ENCODE measurements at places on chromosomes 2 and 18.
A peak's percentile ranks its signal among the peaks of the same experiment; 100 is the strongest.

- DNase-seq: no peak
Measured at GRCh38 chr2:23484275-23484674, 99.3 kb downstream of the KLHL29 start.

DNA sequence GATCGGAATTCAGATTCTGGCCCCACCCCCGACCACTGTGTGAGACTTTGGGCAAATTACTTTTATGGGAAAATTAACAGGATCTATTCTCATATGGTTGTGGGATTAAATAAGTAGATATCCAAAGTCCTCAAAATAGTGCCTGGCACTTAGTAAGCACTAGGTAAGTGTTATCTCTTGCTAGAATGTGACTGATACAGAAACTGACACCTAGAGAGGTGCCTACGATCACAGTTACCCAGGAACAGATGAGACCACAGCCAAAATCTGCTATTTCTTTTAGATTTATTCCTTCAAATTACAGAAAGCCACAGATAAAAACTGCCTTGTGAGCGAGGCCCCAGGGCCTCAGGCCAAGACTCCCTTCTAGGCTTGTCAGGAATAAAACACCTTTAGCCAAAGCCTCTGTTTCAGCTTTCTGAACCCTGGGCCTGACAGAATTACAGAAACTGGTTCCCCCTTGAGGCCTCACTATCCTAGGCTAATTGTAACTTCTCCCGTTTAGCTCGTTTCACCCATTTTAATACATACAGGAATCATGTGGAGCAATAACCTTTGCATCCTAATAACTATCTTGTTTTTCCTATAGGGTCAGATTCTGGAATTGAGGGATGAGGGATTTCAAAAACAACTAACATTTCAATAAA lies 22.3 kb upstream of the CHMP1B start:
- no peak for DNase-seq

DNA sequence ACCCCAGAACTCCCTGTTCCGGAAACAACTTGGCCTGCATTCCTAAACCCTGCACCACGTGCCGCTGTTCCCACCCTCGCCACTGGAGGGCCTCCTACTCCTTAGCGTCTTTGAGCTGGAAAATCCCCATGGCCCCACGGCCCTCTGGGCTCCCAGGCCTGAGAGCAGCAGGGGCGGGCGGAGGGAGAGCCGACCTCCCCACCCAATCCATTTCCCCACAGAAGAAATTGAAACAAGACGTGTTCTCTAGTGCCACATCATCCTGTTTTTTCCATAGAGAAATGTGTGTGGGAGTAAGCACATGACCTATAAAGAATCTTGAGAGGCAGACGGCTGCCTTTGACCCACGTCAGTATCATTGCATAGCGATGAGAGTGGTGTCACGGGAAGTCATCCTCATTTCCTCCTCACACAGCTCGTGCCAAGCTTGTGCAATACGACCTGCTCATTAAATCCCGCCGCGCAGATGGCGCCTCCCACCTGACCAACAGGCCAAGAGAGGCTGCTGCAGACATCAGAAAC lies 79.2 kb downstream of the LAMA1 start:
- peak; percentile 99 for DNase-seq

GRCh38 chr2:19881221-19881907 lies 20.4 kb downstream of the TTC32 start:
- DNase-seq: no peak

GRCh38 chr2:120722568-120723421 lies 12.9 kb upstream of the GLI2 start:
- no peak for DNase-seq

DNA sequence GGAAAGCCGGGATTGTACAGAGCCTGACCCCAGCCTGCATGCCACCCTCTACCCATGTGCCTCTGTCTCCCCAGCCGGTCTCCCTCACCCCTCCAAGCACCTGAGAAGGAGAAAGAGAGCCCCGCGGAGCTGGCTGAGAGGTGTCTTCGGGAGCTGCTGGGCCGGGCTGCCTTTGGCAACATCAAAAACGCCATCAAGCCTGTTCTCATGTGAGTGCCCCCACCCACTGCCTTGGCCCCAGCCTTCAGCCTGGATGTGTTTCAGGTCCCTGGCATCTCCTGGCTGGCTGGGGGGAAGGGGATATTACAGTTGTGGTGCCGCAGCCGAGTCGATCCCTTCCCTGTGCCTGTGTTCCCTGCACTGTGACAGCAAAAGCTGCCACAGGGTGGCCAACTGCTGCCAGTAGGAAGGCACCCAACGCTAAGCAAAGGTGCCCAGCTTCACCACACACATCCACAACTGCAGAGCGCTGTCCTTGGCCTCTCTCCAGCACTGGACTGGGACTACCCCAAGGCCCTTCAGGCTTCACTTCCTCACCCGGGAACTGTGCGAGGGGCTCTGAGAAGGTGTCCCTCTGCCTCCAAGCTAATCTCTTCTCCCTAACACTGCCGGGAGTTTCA lies 38.4 kb downstream of the POMC start:
- DNase-seq: no peak

GRCh38 chr2:181120625-181121024 lies 140.2 kb downstream of the UBE2E3 start:
- peak; percentile 8 for DNase-seq

- no peak for DNase-seq
Measured at GRCh38 chr2:42652086-42652485, 83.7 kb downstream of the MTA3 start.

DNA sequence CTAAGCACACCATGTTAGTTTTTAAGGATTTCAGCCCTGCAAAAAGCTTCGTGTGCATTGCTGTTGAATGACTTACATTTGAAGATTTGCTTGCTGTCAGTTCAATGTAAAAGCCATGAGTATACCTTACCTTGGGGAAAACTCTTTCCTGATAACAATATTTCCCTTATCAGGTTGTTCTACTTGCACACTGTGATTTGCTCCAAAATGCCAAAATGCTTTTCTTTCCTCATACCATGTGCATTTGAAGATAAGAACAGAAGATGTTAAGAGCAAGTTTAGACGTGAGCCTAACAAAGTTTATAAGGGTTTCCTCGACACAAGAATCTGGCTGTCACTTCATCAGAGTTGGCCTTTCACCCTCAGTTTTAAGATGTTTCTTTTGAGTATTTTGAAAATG lies 57.6 kb downstream of the SCN1A start:
- DNase-seq: no peak

- no peak for DNase-seq
Measured at GRCh38 chr2:128162266-128162665, 71.3 kb downstream of the UGGT1 start.

DNA sequence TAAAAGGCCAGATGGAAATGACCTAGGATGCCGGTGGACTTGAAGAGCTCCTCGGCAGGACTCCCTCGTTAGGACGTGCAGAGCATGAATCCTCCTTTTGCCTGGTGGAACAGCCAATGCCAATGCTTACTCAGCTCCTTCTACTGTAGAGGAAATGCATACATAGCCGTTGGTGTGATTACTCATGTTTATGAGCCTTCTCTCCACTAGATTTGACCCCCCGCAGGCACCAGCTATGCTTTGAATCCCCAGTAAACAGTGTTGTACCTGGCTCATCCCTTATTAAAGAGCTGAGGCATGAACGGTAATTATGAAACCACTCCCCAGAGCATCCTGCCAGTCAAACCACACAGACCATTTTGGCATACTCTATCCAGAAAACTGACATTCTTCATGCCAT lies 172.8 kb downstream of the ANTXR1 start:
- no peak for DNase-seq
